ENCODE measurements at places on chromosomes 3 and 15. TPM values are rescaled to one million over a fixed set of nuclear protein-coding genes. Genes with fewer than 3 reads are reported as not detected.

DNA sequence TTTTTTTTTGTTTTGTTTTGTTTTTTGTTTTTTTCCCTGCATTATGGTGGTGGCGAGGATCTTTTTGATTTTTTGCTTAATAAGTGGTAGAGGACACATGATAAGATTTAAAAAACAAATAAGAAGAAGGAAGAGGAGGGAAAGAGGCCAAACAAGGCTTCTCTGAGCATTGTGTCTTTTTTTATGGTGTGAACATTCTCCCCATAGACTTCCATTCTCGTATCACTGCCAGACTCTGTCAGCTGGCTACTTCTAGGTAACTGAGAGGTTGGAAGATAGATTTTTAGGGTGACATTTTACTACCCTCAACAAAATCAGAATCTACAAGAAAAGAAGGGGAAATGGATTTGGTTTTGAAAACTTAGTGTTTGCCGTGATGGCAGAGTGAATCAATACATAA is 3.8 kb downstream of the NLGN1 start:
- no peak for DNase-seq

- DNase-seq, result no peak
Observed at GRCh38 chr3:8736436-8736835, 2.8 kb downstream of the CAV3 start.

- no peak for DNase-seq
Observed at GRCh38 chr15:49308686-49309085, 114.4 kb upstream of the FGF7 start.

DNA sequence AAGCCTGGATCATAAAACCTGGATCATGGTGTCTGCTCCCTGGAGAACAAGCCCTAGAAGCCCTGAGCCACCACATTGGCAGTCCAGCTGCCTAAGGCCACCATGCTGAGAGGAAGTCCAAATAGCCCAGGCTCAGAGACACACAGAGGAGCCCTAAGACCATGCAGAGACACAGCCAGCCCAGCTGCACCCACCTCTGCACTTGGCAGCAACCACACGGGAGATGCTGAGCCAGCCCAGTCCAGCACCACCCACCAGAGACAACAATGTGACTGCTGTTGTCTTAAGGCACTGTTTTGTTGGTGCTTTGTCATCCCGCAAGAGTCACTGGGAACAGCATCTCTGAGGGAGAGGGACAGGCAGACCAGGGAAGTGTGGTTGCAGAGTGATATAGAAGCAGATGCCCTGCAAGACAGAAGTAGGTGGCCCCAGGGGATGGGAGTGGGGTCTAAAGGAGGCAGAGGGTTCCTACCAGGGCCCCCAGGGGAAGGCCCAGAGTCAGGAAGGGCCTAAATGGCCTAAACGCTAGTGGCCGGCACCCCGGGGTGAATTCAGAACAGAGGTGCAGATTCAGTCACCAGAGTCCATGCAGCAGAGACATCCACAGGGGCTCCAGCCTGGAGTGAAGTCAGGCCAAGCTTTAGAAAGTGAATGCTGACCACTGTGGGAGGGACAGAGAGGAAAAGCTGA is 105.4 kb upstream of the PRR20G start:
- no peak for DNase-seq

DNA sequence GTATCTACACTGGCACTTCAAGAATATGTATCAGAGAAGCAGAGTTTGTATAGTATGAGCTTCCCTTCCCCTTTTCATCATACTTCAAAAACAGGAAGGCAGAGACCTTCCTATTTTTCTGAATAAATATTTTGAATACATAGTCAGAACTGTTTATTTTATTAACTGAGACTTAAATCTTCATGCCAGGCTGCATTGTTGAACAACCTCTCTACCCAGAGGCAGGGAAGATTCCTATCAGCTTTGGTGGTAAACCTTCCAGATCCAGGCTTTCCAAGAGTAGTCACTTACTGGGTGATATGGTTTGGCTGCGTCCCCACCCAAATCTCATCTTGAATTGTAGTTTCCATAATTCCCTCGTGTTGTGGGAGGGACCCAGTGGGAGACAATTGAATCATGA is 217.4 kb upstream of the ATP11B start:
- DNase-seq, result no peak

DNA sequence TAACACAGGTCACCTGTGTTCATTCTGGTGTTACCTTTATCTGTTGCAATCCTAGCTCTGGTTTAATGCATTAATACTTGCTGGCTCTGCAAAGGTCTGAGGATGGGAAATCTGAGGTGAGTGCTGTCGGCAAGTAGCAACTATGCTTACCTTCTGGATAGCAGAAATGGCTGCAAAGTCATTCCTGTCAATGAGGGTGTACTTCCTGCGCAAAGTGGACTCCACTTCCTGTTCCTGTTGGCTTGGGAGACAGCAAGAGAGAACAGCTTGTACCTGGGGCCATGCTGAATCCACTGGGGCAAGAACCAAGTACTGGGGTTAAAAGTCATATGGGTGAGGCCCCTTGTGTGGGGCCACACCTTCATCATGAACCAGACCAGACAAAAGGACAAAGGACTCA is 37.3 kb downstream of the KIF9 start:
- DNase-seq, result no peak

MITF gene
- total RNA-seq, result 0.32 TPM

ARGFX gene
- total RNA-seq, result not detected

GOLGA8N gene
- 4.3 TPM for total RNA-seq

TRAT1 gene
- total RNA-seq, result not detected
